AG09319 (cell line): ENCODE measurements at places on chromosomes 16 and 17.

GRCh38 chr17:50508573-50509460 is 578 bp downstream of the MYCBPAP start:
- no peak for DNase-seq

DNA sequence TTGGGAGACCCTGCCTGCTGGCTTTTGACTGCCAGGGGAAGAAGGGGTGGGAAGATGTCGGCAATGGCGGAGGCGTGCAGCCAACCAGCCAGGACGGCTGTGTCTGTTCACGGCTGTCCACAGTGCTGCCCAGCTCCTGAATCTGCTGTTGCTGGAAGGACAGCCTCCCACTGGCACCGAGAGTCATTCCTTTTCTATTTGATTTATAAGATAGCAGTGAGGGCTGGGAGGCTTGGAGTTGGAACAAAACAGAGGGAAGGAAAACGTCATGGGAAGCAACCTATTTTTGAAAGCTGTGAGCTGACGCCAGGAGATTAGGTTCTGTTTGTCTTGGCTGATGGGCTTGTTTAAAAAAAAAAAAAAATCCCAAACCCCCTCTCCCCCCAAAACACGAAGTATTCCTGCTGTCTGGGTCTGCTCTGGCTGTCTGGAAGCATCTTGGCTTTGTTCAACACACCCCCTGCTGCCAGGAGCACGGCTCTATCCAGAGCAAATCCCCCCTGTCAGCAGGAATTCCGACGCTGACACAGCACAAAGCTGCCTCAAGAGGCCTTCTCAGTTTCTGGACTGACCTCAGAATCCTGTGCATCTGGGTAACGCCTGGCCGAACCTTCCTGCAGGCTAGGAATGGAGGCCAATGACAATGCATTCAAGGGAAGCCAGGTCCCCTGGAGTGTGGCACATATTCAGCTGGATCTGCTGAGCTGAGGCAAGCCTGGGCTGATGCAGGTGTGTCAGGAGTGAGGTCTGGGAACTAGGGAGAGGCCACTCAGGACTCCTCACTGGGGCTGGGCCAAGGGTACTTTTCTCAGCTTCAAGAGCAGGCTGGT is 41.0 kb upstream of the SREBF1 start:
- peak; percentile 39 for DNase-seq

DNA sequence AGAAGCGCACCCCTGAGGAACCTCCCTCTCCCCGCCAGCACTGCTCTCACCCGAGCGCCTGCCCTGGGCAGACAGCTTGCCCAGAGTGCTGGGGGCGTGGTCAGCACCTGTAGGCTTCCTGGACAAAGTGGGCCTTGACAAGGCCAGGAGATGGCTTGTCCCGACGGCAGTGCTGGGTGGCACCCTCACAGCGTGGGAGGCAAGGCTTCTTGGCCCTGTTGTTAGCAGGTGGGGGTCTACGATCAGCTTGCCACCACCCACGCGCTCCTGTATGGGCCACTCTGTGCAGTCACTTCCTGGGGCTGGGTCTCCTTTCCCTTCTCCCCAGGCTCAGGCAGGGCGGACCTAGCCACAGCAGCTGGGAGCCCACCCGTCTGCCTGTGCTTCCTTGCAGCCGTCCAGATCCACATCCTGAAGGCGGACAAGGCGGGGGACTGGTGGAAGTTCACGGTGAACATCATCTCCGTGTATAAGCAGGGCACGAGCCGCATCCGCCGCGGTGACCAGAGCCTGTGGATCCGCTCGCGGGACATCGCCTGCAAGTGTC is 218.0 kb downstream of the NTN1 start:
- DNase-seq: no peak

DNA sequence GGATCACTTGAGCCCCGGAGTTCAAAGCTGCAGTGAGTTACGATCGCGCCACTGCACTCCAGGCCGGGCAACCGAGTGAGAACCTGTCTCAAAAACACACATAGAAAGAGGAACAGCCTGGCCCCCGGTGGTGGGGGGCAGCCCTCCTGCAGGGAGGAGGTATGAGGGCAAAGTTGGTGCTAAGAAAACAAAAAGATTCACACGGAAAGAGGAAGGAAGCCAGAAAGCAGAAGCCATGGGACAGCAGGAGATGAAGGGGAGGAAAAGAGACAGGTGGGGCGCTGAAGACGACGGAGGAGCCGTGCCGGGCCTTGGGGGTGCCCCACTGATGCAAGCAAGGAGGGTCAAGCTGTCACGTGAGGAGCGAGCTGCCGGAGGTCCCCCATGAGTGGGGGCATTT is 8.2 kb upstream of the C16orf74 start:
- DNase-seq: no peak

DNA sequence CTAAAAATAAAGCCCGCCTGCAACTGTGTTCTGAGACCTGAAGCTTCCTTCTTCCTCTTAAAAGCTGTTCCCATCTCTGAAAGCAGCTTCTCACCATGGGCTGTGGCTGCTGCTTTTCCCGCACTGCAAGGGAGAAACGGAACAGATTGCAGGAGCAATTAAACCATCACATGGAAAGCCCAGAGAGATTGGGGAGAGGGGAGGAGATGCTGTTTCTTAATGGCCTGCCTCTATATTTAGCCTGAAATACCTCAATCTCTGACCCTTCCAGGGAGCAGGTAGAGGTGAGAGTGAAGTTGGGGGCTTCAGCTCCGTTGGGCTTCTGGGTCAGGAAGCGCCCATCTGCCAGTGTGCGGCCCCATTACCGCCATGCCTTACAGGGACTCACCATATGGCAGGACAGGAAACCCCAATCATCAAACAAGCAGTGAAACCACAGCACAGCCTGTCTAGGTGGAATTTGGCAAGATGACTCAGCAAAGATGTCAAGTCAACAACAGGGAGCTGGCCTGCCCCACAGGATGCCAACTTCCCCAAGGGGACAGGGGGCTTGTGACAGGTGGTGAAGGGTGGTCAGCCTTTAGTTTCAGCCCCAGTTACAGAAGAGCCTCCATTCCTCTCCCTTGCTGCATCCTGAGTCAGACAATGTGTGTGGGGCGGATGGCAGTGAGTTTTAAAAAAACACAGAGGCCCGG is 286.6 kb upstream of the CCL2 start:
- no peak for DNase-seq

DNA sequence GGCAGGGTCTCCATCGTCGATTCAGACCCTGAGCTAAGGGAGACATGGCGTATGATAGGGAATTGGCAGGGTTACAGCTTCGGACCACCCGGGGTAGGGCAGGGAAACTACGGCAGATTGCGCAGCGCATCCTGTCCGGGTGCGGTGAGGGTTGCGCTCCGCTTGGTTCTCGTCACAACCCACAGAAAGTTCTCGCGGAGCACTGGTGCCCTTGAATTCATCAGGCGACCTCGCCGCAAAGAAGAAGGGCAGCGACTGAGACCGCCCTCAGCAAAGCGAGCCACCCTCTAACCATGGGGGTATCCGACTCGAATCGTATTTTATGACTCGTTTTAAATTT is 1.2 kb downstream of the HS3ST3B1 start:
- no peak for DNase-seq

GRCh38 chr16:19274165-19274797 is 11.2 kb upstream of the CLEC19A start:
- DNase-seq: no peak

GRCh38 chr17:30104575-30105339 is 11.9 kb upstream of the NSRP1 start:
- peak; percentile 57 for DNase-seq

DNA sequence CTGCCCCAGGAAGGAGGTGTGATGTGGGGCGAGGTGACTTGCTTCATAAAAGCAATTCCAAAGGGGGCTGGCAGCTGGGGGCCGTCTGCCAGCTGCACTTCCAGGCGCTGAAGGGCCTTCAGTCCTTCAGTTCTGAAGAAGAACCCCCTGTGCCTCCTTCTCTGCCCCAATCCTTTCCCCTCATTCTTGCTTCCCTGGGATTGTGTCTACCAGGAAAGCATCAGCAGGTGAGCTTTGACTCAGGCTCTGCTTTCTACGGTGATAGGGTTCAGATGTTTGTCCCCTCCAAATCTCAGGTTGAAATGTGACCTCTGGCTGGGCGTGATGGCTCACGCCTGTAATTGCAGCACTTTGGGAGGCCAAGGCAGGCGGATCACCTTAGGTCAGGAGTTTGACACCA is 52.5 kb upstream of the NKD1 start:
- no peak for DNase-seq

DNA sequence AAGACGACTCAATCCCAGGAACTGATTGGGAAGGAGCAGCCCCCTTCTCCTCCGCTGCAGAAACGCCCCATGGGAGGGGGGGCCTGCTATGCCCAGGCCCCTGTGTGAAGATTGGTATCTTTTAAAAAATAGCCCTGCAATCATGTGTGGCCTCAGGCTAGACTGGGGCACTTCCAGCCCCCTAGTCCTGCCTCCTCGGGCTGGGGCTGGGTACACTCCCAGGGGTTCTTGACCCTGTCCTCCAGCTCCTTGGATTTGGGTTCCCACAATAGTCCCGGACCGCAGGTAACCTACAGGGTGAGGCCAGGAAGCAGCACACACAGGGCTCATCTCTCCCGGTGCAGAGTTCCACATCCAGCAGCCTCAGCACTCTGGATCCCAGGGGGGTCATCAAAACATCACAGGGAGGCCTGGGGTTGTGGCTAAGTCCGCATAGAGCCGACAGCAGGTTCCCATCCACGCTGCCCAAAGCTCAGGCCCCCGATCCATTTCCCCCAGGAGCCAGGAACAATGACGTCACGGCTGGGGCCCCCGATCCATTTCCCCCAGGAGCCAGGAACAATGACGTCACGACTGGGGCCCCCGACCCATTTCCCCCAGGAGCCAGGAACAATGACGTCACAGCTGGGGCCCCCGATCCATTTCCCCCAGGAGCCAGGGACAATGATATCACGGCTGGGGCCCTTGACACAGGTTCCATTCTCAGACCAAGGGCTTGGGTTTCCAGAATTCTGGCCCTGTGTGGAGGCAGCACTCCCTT is 202.4 kb downstream of the IRF8 start:
- DNase-seq: no peak

DNA sequence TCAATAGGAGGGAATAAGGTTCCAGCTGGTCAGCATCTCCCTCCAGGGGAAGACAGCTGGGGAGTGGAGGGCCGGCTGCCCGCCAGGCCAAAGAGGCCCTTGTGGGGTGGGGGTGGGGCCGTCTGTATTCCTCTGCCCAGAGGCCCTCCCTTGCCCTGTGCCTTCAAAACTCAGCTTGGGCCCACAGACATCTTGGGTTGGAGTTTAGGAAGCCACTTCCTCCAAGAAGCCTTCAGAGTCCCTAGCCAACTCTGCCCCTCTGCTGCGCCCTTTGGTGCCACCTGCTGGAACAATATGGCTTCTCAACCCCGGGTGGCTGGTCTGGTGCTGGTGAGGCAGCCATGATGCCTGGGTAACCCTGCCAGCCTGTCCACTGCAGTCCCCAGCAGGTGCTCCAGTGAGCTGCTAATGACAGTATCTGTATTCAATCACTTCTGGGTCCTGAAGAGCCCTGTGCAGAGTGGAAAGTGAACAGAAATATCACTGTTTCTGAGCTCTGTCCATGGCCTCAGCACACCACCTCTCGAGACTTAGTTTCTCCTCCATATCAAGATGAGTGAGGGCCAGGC is 16.7 kb downstream of the HSD11B2 start:
- DNase-seq: no peak

GRCh38 chr16:72467157-72467759 is 295.3 kb upstream of the PMFBP1 start:
- DNase-seq: peak; percentile 22

DNA sequence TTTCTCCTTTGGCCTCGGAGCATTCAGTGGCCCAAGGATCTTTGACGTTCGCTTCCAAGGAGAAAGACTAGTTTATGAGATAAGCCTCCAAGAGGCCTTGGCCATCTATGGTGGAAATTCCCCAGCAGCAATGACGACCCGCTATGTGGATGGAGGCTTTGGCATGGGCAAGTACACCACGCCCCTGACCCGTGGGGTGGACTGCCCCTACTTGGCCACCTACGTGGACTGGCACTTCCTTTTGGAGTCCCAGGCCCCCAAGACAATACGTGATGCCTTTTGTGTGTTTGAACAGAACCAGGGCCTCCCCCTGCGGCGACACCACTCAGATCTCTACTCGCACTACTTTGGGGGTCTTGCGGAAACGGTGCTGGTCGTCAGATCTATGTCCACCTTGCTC is 1.4 kb downstream of the AOC3 start:
- no peak for DNase-seq

DNA sequence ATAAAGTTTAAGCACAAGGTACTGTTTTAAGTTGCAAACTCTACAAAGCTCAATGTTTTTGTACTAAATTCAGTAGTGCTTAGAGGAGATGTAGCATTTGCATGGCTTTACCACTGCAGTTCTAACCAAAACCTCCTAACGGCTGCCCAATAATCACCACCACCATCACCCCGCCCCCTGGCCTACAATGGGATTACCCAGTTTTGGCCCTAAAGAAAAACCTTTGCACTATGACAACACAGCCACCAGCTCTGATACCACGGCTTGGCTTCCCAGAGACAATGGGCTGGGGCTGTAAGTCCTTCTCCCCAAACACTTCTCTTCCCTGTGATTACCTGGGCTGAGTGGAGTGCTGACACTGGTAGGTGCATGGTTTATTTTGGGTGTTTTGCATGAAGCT is 58.4 kb upstream of the MTMR4 start:
- no peak for DNase-seq

GRCh38 chr17:49379926-49380325 is 17.9 kb upstream of the ZNF652 start:
- no peak for DNase-seq

DNA sequence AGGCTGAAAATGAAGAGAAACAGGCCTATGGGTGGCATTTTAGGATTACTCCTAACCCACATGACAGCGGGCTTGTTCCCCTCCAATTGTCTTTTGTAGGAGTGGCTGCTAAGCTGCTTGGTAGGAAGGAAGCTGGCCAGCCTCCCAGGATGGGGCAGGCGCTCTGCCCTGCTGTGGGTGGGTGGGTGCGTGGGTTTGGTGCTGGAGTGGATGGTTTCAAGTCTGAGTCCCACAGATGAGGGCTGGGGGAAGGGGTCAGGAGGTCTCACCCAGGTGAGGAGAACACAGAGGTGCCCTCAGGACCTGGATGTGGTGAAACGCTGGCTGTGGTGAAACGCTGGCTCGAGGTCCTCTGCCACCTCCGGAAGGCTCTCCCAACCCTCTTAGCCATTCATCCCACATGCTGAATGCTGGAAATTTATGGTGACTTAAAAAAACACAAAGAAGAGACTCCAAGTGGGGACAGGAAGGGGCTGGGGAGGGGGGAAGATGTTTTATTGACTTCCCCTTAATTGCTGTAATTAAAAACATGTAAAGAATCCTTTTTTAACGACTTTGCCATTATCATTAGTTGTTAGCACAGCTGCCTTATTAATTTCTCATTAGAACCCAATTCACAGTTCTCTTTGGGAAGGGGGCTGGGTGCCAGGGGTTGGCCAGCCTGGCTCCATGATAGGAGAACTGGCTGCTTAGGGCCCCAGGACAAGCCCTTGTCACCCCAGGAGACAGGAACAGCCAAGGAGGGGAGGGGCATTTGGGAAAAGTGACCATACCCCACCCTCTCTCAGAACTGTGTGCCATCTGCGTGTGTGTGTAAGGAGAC is 153.5 kb upstream of the CDC42EP4 start:
- no peak for DNase-seq

- DNase-seq: no peak
These were observed 14.9 kb downstream of the C17orf50 start for GRCh38 chr17:35775583-35775982.

- no peak for DNase-seq
These were observed 72.9 kb downstream of the JPH3 start for GRCh38 chr16:87675111-87675719.
